ENCODE measurements at places on chromosomes 7 and 10.
A peak's percentile ranks its signal among the peaks of the same experiment; 100 is the strongest.

GRCh38 chr10:108515821-108516220 is 1351.3 kb upstream of the SORCS1 start:
- no peak for DNase-seq

- DNase-seq = no peak
Observed at GRCh38 chr10:34912771-34913170, 97.7 kb upstream of the PARD3 start.

DNA sequence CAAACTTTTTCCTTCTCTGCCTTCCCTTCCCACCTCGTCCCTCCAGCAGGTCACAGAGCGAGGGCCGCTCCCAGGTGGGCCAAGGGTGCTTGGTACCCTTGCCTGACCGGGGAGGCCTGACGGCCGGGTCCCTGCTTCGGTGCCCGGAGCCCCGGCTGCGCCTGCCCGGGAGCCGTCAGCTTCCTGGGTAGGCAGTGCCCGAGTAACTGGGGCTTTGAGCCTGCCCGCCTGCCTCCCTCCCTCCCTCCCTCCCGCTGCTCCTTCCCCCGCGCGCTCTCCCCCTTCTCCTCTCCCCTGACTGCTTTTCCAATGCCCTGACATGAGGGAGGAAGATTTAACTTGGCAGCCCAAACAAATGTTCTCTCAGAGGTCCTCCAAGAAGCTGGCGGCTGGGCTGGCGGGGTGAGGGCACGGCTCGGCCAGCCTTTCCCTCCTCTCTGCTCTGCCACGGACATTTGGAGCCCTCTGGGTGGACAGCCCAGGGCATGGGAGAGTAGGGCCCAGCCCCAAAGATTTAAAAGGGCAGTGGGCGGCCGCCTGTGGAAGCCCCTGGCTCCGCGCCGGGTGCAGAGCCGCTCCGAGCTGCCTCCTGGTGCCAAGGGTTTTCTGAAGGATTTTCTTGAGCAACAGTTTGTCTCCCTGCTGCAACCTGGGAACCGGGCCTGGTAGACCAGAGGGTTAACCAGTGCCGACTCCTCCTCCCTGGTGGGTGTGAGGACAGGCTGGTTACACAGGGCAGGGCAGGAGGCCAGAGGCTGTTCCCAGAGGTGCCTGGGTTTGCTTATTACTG is 2.0 kb downstream of the ZMIZ1 start:
- DNase-seq = no peak

GRCh38 chr7:49775065-49775948 is 1.9 kb downstream of the VWC2 start:
- no peak for DNase-seq

DNA sequence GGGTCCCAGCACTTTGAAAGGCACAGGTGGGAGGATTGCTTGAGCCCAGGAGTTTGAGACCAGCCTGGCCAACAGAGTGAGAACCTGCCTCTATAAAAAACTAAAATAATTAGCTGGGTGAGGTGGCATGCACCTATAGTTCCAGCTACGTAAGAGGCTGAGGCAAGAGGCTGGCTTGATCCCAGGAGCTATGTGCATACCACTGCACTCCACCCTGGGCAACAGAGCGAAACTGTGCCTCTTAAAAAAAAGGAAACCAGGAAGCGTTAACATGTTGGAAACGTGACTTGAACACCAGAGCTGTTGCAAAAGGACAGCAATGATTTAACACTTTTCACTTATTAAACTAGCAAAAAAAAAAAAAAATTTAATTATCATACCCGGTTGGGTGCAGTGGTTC is 12.6 kb downstream of the BAZ1B start:
- DNase-seq = no peak

- DNase-seq = no peak
Observed at GRCh38 chr7:64098-64915, 128.1 kb upstream of the FAM20C start.

DNA sequence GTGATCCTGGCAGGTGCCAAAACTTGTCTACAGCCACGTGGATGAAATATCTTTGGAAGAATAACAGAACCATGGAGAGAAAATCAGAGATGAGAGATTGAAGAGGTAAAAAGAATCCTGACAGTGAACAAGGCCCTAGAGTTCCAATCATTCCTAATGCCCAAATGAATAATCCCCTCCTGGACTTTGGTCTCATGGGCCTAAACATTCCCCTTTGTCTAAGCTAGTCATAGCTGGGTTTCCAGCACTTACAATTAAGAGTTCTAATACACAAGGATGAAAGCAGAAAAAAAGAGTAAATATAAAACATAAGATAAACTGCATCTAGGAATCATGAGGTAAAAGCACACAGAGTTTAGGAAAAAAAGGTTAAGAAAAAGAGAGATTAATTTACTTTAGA is 40.2 kb downstream of the ARHGAP12 start:
- DNase-seq = no peak

DNA sequence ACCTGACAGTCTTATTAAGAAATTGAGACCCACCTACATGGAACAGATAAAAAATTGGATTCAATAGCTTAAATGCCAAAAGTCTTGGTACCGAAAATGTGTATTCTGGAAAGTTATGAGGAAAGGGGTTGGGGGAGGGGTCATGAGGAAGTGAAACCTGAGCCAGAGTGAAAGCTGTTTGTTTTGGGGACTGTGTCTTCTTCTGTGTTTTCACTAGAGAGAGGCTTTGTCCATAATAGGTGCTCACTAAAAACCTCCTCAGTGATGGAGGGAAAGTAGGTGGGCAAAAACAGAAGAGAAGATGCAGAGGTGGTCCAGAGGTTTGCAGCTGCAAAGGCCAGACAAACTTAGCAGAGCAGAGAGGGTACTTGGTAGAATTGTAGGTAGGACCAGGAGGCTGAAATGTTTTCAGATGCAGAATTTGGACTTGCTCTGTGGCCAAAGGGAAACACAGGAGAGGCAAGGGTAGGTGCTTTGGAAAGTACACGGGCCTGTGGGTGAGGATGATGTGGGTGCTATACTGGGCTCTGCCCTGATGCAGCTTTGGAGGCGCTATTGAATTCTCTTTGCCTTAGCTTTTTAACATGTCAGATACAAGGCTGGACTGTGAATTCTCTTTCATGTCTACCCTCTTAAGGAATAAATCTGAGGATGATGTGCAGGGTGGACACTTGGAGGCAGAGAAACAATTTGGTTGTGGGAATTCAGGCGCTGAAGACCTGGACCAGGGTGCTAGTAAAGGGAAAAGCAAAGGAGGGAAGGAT is 254.6 kb downstream of the PTEN start:
- DNase-seq = no peak

DNA sequence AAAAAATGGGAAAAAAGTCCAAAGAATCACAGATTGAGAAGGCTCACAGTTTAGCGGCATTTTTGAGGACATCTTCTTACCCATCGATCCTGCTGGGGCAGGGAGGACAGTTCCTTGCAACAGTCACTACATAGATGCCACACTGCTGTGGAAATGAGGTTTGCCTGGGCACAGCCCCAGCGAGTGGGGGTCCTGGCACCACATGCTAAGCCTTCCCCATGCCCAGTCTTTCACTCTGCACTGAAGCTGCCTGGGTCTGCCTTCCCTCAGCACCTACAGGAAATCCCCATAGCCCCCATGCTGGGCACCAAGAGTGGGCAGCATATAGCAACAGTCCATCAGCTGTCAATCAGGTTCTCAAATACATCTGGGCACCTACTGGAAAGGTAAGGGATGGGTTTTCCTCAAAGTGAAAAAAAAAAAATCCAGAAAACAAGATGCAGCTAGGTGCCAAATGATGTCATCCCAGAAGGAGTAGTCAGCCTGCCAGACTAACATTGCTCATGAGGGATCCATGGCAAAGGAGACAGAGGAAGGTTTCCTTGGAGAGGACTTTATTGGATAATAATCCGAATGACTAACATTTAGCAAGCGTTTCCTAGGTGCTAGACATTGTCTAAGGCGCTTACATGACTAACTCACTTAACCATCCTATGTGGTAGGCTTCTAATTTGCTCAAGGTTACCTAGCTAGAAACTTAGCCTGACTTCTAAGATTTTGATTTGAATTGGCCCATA is 125.7 kb upstream of the CXCL12 start:
- no peak for DNase-seq

DNA sequence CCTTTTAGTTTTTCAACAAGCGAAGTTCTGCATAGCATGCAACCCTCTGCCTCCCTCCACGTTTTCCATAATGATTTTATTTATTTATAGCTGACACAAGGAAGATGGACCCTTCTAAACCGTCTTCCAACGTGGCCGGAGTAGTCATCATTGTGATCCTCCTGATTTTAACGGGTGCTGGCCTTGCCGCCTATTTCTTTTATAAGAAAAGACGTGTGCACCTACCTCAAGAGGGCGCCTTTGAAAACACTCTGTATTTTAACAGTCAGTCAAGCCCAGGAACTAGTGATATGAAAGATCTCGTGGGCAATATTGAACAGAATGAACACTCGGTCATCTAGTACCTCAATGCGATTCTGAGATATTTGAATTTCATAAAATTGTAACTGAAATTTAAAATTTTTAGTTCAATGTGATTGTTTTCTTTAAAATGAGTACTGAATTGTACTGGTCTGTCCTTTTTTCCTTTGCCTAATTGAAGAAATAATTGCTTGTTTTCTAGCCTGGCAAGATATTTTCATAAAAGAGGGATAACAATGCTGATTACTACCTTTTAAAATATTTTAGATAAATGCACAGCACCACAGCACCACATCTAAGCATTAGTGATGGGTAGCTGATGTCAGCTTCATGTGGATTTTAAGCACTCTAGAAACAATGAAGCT is 41.5 kb upstream of the SLC39A12 start:
- peak; percentile 7 for DNase-seq

DNA sequence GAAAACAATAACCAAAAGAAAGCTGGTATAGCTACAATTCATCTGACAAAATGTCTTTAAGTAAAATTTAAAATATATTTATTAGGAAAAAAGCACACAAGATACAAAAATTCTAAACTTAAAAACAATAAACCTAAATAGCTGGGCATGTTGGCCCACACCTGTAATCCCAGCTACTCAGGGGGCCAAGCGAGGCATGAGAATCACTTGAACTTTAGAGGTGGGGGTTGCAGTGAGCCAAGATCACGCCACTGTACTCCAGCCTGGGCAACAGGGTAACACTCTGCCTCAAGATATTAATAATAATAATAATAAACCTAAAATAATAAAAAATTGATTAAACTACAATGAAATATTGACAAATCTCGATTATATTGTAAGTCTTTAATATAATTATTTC is 77.8 kb upstream of the PDK4 start:
- DNase-seq = no peak

DNA sequence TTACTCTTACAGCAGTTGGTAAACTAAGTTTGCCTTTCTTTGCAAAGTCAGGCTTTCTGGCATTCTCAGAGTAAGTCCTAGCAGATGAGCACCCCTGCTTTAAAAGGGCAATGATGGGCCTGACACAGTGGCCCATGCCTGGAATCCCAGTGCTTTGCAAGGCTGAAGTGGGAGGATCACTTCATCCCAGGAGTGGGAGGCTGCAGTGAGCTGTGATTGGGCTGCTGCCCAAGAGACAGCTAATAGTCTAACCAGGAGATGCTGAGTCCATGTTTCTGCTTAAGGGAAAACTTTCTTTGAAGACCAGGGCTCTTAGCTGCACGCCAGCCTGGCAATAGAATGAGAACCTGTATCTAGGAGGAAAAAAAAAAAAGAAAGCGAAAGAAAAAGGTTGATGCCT is 100.2 kb upstream of the MPP7 start:
- no peak for DNase-seq

DNA sequence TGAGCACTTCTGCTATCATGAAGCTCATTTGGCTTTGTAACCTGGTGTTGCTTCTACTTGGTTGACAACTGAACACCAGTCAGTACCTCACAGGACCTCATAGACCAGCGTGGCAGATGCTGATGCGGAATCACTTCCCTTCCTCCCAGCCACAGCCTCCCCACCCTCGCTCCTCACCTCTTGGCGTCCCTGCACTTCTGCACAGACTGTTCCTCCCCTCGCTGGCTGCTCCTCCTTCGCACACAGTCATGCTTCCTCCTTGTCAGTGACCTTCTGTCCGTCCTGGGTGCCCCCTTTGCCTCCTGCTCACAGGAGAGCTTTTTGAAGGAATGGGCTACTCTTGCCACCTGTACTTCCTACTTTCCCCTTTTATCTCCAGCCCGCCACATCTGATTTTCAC is 61.4 kb upstream of the CTBP2 start:
- no peak for DNase-seq

- no peak for DNase-seq
Observed at GRCh38 chr7:1533547-1534329, 3.2 kb downstream of the MAFK start.

DNA sequence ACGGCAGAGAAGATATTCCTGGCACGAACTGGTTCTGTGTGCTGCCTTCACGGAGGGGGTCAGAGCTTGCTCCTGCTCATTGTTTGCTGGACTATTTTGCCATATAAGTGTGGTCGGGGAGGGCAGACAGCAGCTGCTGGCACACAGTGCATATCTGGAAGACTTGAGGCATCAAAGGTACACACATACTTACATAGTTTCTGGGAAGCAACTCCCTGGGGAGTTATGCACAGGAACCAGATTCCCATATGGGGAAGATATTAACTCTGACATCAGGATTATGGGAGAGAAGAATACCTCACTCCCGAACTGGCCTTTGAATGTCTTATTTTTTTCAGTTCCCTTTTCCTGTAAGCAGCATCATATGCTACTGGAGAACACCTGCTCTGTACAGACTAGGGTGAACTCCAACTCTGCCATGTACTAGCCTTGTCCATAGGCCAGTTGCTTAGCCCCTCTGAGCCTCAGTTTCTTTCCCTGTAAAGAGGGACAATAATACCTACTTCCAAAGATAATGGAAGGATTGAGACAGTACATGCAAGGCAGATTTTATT is 41.5 kb downstream of the LGI1 start:
- no peak for DNase-seq

- DNase-seq = no peak
Observed at GRCh38 chr10:117167789-117168674, 29.3 kb upstream of the KCNK18 start.

- no peak for DNase-seq
Observed at GRCh38 chr7:55248526-55248925, 116.6 kb upstream of the LANCL2 start.

DNA sequence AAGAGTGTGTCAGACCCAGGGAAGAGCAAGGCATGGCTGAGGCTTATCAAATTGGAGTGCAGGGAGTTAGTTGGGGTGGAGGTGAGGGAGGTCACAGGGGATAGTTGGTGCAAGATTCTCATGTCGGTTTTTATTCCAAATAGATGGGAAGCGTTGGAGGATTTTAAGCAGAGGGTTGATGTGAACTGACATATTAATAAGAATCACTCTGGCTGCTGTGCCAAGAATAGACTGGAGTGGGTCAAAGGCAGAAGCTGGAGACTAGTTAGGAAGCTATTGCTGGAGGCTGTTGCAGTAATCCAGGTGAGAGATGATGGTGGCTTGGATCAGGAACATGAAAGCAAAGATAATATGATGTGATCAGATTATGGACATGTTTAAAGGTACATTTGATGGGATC is 36.5 kb downstream of the LRRC18 start:
- no peak for DNase-seq

GRCh38 chr7:104795616-104796398 is 218.2 kb upstream of the KMT2E start:
- DNase-seq = no peak

- no peak for DNase-seq
Observed at GRCh38 chr10:80497187-80498077, 40.3 kb upstream of the SH2D4B start.

GRCh38 chr7:101739775-101740398 is 77.5 kb upstream of the CUX1 start:
- no peak for DNase-seq
